ENCODE measurements at places on chromosomes 13 and 19.
A peak's percentile ranks its signal among the peaks of the same experiment; 100 is the strongest.

DNA sequence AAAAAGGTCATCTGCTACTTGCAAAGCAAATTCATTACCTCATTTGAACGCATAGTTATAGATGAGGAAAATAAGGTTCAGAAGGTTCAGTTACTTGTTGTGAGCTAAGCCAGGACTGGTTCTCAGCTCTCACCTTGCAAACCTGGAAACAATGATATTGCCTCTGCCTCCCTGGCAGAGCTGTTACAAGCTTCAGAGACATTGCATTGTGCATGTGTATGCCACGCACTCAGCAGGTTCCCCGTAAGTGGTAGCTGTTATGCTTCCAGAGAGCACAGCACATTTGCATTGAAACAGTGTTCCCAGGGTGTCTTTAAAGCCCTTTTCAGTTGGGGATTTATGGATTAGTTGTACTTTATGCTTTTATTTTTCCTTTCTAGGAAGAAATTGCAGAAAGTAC is 80.6 kb downstream of the DGKH start:
- no peak for DNase-seq

DNA sequence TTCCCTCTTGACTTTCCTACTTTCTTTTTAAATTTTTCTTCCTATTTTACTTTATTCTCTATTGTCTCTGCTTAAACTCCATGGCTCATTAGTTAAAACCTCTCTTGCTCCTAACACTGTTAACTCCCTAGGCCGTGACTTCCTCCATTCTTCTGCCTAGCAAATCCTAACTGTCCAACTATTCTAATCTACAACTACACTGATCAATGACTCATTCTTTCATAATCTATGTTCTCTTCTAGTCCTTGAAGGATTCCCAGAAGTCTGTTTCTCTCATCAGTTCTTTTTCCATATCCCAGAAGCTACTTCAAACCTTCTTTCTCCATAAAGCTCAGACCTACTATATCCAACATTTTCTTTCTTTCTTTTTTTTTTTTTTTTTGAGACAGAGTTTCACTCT is 66.9 kb downstream of the MICU2 start:
- no peak for DNase-seq

GRCh38 chr19:4861147-4861546 is 6.3 kb downstream of the PLIN3 start:
- no peak for DNase-seq

- no peak for DNase-seq
Observed at GRCh38 chr19:47633996-47634395, 25.1 kb downstream of the BICRA start.

DNA sequence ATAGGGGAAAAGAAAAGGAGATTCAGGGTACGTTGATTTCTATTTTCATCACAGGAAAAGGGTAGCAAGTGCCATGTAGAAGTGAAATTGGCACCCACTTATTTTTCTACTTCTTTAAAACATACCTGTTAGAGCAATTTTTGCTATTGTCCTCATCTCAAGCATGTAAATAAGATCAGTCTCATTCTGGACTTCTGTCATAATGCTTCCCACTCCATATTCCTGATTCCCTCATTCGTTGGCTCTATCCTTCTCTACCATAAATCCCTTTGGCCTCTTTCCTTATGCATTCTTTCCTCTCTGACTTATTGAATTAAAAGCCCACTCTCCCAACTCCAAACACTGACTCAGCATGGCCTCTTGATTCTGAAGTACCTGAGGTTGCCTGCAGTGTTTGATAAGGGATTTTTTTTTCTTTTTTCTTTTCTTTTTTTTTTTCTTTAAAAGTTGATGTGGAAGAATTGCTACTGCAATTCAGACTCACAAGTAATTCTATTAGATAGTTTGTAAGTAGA is 465.7 kb downstream of the SLITRK6 start:
- no peak for DNase-seq

DNA sequence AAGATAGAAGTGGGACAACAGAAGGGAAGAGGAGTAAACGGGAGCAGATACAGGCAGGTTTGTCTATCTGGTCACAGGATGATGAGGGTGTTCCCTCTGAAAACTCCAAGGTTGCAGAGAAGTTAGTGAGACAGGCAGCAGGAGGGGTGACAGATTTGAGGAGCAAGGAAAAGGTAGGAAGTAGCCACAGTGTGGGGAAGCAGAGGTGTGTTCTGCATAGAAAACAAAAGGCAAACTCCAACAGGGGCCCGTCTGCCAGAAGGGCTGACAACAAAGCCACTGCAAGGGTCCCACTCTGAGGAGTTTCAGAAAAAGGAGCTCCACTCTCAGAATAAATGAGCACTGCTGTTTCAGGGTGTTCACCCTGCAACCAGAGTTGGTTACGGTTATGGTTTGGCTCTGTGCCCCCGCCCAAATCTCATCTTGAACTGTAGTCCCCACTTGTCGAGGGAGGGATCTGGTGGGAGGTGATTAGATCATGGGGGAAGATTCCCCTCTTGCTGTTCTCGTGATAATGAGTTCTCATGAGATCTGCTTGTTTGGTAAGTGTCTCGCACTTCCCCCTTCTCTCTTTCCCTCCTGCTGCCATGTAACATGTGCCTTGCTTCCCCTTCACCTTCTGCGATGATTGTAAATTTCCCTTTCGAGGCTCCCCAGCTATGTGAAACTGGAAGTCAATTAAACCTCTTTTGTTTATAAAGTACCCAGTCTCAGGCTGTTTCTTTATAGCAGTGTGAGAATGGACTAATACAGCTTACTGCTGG is 32.1 kb downstream of the SMAD9 start:
- no peak for DNase-seq

DNA sequence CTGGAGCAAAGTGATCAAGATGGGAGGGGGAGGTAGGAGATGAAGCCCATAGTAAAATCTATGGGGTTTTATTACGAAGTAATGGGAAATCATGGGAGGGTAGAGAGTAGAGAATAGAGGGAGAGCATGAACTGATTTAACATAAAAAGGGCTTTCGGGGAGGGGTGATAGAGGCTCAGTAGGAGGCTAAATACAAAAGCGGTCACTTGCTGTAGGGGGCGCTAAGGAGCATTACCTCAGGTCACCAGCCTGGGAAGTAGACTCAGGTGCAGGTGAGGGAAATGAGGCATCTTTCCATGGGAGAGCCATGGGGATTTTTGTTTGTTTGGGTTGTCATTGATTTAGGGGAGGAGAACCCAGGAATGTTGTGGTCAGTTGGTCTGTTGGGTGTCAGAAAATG is 14.1 kb downstream of the KRTDAP start:
- DNase-seq, result peak; percentile 40

DNA sequence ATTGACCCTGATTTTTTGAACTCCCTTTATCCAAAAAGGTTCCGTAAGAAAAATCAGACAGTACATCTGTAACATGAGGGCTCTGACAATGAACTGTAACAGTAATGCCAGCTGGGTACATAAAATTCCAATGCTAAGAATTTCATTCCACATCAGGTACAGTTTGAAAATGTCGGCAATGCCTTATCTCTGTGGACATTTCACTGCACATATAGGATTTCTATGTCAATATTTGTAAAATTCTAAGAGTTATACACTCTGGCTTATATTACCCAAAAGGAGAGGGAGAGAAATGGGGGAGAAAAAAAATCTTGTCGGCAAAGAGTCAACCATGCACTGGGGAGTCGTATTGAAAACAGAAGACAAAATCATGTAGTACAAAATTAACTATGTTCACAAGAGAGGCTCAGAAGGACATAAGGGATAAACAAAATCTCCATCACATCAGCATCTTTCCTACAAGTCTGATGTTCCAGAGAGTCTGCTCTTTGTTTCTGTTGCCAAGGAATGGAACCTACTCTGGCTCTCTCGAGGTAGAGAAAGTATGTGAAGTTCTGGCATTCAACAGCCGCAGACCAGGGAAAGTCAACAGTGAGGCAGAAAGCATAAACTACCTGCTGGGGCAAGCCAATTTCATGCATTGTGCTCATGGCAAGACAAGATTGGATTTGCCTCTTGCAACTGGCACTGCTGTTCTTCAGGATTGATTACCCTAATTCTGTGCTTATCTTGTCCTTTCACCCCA is 72.4 kb downstream of the STARD13 start:
- no peak for DNase-seq

DNA sequence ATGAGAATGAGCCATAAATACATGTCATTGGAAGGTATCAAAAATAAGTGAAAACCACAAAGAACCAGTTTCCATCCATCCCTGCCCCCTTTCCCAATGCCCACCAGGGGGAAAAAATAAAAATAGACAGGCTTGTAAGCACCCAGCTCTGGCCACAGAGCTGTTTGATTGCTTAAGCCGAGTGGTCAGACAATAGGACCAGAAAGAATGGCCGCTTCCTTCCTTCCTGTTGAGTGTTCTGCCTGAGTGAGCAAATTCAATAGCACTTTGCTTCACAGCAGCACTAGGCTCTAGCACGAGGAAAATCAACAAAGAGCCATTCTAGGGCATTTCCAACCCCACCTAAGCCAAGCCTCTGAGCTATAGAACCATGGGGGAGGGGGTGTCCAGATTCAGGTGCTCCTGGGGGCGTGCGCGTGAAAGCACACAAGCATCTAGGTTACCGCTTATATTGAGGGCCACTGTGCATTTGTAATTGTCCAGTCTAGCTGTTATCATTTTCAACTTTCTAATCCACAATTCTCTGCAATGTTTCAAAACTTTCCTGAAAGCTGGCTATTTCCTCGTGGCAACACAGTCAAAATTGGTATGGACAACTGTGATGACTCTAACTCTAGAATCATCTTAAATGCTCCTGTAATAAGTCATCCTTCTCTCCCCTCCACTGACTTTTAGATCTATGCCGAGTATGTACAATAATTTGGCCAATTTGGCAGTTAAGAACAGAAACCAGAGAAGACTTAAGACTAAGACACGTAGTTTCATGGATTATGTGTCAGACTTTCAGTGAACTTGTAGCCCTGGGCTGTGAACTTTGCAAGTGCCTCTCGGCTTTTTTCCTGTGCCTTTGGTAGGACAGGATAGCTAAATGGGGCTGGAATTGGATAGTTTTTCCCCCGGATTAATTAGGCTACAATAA is 64.3 kb downstream of the SPRY2 start:
- DNase-seq, result no peak

DNA sequence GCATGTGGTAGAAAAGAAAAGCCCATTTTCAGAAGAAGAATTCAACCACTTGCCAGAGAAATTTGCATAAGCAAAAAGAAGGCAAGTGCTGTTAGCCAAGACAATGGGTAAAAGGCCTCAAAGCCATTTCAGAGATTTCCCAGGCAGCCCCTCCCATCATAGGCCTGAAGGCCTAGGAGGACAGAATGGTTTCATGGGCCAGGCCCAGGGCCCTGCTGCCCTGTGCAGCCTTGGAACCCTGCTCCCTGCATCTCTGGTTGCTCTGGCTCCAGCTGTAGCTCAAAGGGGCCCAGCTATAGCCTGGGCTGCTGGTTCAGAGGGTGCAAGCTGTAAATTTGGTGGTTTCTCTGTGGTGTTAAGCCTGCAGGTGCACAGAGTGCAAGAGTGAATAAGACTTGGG is 212.8 kb downstream of the EFNB2 start:
- DNase-seq, result no peak

- peak; percentile 12 for DNase-seq
Observed at GRCh38 chr19:38183251-38183897, 40.6 kb downstream of the DPF1 start.

- DNase-seq, result no peak
Observed at GRCh38 chr19:34979819-34980640, 16.0 kb upstream of the ZNF792 start.

DNA sequence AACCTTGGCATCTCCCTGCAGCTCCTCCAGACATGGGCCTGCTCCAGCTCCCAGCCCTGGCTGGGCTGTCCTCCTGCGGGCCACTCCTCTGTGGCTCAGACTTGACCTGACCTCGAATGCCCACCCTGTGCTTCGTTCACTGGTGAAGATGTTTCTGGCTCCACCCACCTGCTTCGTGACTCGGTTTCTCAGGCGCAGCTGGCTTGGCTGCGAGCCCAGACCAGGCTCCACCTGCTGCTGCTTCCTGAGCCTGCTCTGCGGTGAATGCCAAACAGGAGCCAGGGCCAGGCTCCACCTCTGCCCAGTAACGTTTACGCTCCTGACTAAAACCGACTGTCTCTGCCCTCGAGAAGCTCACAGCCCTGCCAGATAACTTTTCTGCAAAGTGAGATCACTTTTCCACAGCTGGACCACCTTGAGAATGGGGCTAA is 8.9 kb upstream of the RSPH6A start:
- DNase-seq, result no peak

GRCh38 chr13:47794963-47795362 is 206.1 kb downstream of the SUCLA2 start:
- DNase-seq, result no peak

DNA sequence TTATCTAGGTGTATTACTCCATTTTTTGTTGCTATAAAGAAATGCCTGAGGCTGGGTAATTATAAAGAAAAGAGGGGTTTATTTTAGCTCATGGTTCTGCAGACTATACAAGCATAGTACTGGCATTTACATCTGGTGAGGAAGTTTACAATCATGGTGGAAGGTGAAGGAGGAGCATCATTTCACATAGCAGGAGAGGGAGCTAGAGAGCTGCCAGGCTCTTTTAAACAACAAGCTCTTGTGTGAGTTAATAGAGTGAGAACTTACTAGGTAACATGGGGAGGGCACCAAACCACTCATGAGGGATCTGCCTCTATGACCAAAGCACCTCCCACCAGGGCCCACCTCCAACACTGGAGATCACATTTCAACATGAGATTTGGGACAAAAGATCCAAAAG is 221.7 kb upstream of the GPC6 start:
- DNase-seq, result no peak

DNA sequence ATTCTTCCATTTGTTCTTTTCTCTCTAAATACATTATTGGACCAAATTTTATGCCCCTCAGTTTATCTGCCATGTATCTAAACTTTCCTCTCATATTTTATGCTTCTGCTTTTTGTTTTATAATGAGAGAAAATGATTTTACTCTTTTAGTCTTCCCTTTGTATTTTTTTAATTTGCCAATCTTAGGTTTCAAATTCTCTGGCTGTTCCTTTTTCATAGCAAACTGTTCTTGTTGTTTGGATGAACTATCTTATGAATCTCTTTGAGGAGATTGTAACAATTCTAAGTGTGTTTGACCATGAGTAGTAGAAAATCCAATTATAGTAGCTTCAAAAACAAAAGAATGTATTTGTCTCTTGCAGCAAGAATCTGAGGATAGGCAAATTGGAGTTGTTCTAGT is 290.5 kb downstream of the NDFIP2 start:
- no peak for DNase-seq

DNA sequence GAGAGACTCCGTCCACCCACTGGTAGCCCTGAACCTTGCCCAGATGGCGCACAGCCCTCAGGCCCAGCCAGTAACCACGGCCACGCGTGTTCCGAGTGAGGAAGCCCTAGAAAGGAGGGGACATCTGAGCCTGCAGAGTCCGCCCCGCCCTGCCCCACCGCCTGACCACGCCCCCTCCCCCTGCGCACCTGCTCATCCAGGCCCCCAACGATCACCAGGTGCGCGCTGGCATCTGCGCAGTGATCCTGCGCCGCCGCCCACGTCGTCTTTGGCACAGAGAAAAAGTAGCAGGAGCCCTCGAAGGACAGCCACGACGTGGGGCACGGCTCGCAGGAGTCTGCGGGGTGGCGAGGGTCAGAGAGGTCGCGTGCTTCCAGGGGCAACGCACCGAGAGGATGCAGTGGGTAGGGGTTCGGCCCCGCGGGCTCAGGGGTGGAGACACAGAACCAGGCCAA is 2.1 kb downstream of the CLEC4G start:
- no peak for DNase-seq

GRCh38 chr13:49259586-49259985 is 11.9 kb downstream of the CDADC1 start:
- no peak for DNase-seq

Data from activated CD4-positive, alpha-beta memory T cell treated with anti-CD3 and anti-CD28 coated beads for 36 hours (primary cell).